Astrocyte (in vitro differentiated cells and primary cell): ENCODE measurements at places on chromosomes 4 and X. TPM values are rescaled to one million over a fixed set of nuclear protein-coding genes. Genes with fewer than 3 reads are reported as not detected.

The LIAS gene
- 9.6 and 11.0 TPM in 2 replicates for total RNA-seq

The SLC34A2 gene
- total RNA-seq = 0.26 and 0.32 TPM in 2 replicates

The DUX4 gene
- total RNA-seq = not detected in 2 replicates

The NSG1 gene
- 6.7 and 10.6 TPM in 2 replicates for total RNA-seq

The HSFX2 gene
- 0.24 TPM in 1 of 2 replicates, not detected in the other for total RNA-seq

The STAG2 gene
- 51.2 and 51.5 TPM in 2 replicates for total RNA-seq

DNA sequence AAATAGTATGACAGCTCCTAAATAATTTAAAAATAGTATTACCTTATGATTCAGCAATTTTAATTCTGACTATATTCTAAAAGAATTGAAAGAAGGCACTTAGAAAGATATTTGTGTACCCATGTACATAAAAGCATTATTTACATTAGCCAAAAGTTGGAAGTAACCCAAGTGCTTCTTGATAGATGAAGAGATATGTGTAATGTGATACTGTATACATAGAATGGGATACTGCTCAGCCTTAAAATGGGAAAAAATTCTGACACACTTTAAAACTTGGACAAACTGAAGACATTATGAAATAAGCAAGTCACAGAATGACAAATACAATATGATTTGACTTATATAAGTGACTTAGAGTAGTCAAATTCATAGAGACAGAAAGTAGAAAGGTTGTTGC is 112.2 kb downstream of the IDS start:
- H3K27ac ChIP-seq = no peak overlapping the region
- H3K27me3 ChIP-seq = no peaks in the 10 kb centered on the region
- no peaks in the 10 kb centered on the region for H3K4me1 ChIP-seq
- H3K36me3 ChIP-seq = no peaks in the 10 kb centered on the region
- no peak overlapping the region for H3K4me3 ChIP-seq

DNA sequence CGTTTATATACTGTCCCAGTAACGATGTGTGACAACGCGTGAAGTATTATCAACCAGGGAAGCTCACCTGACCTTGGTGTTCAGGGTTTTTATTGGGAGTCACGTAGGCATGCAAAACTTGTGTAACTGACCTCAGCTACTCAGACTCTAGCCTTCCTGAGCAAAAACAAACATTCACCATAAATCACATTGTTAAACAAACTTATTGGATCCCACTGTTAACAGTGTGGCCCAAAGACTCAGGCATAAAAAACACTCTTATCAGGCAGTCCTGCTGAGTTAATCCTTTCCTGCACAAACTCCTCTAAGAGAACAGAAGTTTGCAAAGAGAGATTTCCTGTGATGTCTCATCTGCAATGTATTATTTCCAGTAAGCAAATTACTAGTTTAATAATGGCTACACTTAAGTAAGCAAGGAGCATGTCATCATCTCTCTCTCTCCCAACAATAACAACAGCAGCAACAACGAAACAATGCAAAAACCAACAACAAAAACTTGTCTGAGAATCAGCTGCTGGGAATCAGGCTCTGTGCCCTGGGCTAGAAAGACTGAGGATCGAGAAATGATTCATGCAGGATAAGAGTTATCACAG is 12.0 kb downstream of the GAGE1 start:
- DNase-seq = no peak
- H3K4me1 ChIP-seq = no peaks in the 10 kb centered on the region
- H3K27me3 ChIP-seq = no peaks in the 10 kb centered on the region

- H3K27ac ChIP-seq = no peak overlapping the region
- no peak overlapping the region for H3K4me3 ChIP-seq
- peaks cover 22% of the 10 kb centered on the region for H3K4me1 ChIP-seq
- H3K27me3 ChIP-seq = no peaks in the 10 kb centered on the region
Measured at GRCh38 chr4:152682143-152682941, 2.5 kb upstream of the TMEM154 start.

DNA sequence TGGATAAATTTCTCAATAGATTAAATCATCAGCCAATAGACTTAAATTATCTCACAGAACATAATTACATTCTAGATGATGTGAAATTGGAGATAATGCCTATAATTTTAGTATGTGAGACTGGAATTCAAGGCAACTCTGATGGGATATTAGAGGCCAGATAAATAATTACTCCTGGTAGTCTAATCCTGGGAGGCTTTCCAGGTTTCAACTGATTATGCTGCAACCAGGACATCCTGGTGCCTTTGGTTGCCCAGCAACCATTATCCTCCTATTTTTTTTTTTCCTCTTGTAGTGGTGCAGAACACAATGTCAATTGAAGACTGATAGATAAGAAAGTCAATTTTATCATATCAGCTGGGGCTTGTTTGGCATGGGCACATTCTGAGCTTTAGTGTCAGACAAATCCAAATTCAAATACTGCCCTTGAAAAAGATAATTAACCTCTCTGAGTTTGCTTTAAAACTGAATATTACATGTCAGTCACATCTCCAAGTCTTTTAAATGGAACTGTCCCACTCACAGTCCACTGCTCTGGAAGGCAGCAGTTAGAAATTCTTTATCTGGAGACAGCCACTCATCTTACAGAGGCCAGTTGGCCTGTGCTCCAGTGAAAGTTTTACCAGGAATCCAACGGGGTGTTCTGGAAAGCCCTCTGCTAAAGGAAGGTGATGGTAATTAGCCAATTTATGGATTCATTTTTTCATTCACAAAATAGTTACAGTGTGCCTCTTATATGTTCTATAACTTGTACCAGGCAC is 95.3 kb upstream of the GUCY1A1 start:
- no peak for DNase-seq
- no peak overlapping the region for H3K27ac ChIP-seq
- H3K4me1 ChIP-seq = no peaks in the 10 kb centered on the region
- no peak overlapping the region for H3K4me3 ChIP-seq
- H3K27me3 ChIP-seq = no peaks in the 10 kb centered on the region
- no peaks in the 10 kb centered on the region for H3K36me3 ChIP-seq

- H3K27ac ChIP-seq = no peak overlapping the region
- no peak for DNase-seq
- H3K4me1 ChIP-seq = peaks cover 15% of the 10 kb centered on the region
Measured at GRCh38 chr4:3307060-3307459, 14.2 kb downstream of the RGS12 start.

DNA sequence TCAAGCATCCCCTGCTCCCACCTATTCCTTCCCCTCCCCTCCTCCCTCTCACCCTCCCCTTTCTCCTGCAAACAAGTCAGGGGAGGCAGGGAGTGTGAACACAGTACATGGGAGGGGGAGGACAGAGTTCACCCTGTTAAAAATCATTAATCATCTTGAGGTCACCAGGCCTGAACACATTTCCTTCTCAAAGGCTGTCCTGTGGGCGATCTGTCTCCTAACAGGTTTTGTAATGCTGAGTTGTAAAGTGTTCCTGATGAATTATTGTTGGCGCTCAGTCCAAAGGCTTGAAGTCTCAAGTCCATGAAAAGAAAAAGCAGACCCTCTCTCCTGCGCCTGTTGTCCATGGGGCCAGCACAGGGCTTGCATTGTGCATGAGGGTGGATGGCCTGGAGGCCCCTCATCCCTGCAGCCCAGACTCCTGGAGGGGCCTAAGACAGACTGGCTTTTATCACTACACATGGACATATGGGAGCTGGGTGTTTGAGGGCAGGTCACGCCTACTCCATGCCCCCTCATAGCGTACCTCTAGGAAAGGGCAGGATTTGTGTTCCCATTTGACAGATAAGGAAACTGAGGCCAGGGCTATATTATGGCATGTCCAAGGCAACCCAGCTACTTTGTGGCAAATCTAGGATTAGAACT is 189.1 kb downstream of the RAB28 start:
- H3K4me3 ChIP-seq = no peak overlapping the region
- no peaks in the 10 kb centered on the region for H3K36me3 ChIP-seq
- H3K4me1 ChIP-seq = peaks cover 6% of the 10 kb centered on the region
- peak; percentile 44 for DNase-seq
- H3K27me3 ChIP-seq = no peaks in the 10 kb centered on the region

DNA sequence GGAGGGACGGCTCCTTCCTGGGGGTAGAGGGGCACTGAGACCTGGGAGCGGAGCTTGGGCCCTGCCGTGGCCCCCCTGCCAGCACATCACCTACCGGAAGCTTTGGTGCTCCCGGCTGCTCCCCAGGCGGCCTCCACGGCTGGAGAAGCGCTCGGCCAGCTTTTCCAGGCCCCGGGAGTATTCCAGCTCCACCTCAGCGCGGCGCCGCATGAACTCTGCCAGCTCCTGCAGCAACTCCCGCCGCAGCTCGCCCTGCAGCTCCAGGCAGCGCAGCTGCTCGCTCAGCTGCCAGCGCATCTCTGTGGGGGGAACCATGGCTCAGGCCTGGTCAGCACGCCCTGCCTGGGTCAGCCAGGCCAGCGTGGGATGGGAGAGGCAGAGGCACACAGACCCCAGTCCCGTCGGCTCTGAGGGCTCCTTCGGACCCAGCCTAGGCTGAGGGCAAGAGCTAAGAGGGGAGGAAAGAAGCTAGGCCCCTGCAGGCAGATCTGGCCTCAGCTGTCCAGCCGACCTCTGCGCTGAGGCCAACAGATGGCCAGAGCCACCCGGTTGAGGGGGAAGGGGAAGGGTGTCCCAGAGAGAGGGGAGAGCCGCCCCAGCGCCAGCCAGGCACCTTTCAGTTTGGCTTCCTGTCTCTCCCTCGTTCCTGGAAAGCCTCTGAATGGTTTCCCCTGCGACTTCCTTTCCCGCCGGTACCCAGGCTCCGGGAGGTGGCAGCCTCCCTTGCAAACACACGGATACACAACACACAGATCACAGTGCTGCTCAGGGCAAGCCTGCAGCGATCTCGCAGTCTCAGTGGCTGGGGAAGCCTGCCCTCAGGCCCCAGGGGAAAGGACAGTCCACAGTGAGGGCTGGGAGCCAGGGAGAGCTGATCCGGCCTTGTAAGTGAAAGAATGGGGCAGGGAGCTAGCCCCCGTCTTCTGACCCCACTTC is 4.3 kb downstream of the ARHGAP4 start:
- H3K27me3 ChIP-seq = no peaks in the 10 kb centered on the region
- H3K36me3 ChIP-seq = no peaks in the 10 kb centered on the region
- no peak overlapping the region for H3K27ac ChIP-seq

GRCh38 chrX:14872355-14872754 is 514 bp downstream of the FANCB start:
- no peak for DNase-seq
- H3K4me3 ChIP-seq = peak overlapping the region; percentile 81
- H3K27ac ChIP-seq = peak overlapping the region; percentile 73
- no peaks in the 10 kb centered on the region for H3K27me3 ChIP-seq
- H3K36me3 ChIP-seq = no peaks in the 10 kb centered on the region

DNA sequence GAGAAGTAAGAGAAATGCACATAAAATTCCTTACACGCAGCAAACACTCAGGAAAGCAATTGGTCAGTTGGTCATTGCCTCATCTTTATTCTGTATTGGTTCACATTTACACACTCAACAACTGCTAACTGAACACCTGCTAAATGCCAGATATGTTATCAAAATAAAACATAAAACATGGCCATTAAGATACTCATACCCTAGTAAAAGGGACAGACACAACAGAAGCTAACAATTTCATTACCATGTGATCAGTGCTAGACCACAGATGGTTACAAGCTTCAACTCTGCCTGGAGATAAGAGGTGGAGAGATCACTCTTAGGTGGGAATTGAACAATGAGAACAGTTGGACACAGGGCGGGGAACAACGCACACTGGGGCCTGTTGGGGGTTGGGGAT is 26.2 kb downstream of the TEC start:
- no peaks in the 10 kb centered on the region for H3K4me1 ChIP-seq
- no peak overlapping the region for H3K27ac ChIP-seq
- no peaks in the 10 kb centered on the region for H3K27me3 ChIP-seq
- H3K36me3 ChIP-seq = no peaks in the 10 kb centered on the region

GRCh38 chr4:26368685-26369084 is 47.9 kb downstream of the RBPJ start:
- H3K36me3 ChIP-seq = no peaks in the 10 kb centered on the region
- H3K4me1 ChIP-seq = peaks cover 20% of the 10 kb centered on the region
- no peak overlapping the region for H3K27ac ChIP-seq

DNA sequence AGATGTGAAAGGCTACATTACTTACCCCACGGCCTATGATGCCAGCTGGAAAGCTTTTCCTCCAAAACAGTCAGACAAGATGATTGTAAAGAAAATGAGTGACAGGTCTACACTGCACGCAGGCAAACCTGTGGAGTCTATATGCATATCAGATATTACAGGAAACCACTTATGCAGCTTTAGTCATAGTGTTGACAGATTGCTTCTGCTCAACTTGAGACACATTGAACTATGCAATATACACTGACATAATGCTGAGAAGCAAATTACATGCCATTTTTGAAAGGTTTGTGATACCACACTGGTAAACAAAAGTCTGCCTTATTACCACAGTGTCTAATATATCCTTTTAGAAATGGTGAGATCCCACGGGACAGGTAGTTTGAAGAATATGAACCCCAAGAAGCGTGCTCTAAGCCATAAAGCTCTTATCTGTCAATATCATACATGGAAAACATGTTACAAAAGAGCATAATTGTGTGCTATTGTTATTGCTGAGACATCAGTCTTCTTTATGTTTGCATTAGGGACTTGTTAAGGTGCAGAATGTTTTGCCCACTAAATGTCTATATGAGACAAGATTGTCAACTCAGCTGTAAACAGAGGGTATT is 1835.8 kb upstream of the TENM3 start:
- DNase-seq = no peak
- no peaks in the 10 kb centered on the region for H3K36me3 ChIP-seq
- H3K27me3 ChIP-seq = no peaks in the 10 kb centered on the region
- H3K27ac ChIP-seq = no peak overlapping the region
- no peak overlapping the region for H3K4me3 ChIP-seq
- H3K4me1 ChIP-seq = no peaks in the 10 kb centered on the region

DNA sequence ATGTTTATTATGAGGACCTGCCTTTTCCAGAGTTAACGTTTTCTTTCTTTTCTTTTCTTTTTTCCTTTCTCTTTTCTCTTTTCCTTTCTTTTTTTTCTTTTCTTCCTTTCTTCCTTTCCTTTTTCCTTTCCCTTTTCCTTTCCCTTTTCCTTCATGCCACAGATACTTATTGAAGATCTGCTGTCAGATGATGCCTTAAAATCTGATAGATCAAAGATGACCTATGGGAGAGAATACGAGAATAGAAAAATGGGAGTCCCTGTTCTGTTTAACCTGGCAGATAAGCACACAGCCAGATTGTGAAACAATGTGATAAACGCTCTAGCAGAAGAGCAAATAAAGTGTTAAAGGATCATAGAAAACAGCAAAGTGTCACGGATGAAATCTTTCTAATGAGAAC is 38.9 kb downstream of the AFF1 start:
- no peak overlapping the region for H3K27ac ChIP-seq
- H3K27me3 ChIP-seq = no peaks in the 10 kb centered on the region
- H3K36me3 ChIP-seq = no peaks in the 10 kb centered on the region
- DNase-seq = no peak
- H3K4me3 ChIP-seq = no peak overlapping the region

- no peak overlapping the region for H3K27ac ChIP-seq
- no peaks in the 10 kb centered on the region for H3K4me1 ChIP-seq
- no peak overlapping the region for H3K4me3 ChIP-seq
- H3K27me3 ChIP-seq = no peaks in the 10 kb centered on the region
- H3K36me3 ChIP-seq = no peaks in the 10 kb centered on the region
Measured at GRCh38 chr4:183599690-183600089, 59.3 kb downstream of the RWDD4 start.
